Stimulated activated CD4-positive, alpha-beta T cell treated with anti-CD3 and anti-CD28 coated beads, Interleukin-12 subunit alpha, Interleukin-12 subunit beta, amount 100 ng/mL, for 4 hours (primary cell): ENCODE measurements at places on chromosomes 11 and 22.

DNA sequence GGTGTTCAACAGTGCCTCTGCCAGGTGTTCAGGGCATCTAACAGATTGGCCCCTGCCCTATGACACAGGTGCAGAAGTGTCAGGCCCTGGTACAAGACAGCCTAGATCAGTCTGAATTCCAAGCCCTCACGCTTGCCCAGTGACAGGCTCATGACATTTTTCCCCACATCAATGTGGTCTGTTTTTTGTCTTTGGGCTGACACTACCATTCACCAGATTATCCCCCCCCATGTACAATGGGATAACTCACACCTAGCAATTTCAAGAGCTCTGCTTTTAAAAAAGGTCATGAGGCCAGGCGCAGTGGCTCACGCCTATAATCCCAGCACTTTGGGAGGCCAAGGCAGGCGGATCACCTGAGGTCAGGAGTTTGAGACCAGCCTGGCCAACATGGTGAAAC, 155.5 kb upstream of the PITPNB start:
- no peak for DNase-seq

GRCh38 chr11:102420547-102420946, 32.0 kb downstream of the TMEM123 start:
- DNase-seq, result no peak

GRCh38 chr11:59719556-59719955, 5.9 kb upstream of the OR10V1 start:
- DNase-seq, result no peak

DNA sequence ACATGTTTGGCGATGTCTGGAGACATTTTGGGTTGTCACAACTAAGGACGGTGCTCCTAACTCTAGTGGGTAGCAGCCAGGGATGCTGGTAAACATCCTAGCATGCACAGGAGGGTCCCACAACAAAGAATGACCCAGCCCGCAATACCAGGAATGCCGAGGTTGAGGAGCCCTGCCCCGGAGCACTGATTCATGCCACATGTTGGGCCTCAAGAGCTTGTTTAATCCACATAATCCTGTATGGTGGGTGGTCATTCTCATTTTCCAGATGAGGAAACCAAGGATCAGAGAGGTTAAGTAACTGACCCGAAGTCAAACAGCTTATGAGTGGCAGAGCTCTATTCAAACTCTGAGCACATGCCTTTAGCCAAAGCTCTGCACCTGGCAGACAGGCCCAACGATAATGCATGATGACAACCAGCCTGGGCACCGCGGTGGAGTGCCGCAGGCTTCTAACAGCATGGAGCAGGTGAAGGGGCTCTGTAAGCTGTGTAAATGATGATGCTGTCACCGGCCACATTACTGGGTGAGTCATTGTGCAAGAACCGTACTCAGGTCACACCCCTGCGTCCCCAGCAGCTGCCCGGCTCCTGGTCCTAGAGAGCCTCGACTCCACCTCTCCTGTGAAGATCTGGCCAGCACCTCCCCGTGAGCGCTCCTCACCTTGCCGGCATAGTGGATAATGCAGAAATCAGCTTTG, 58.6 kb downstream of the APOL1 start:
- DNase-seq, result no peak
